ENCODE measurements at places on chromosomes 5 and 9.
A peak's percentile ranks its signal among the peaks of the same experiment; 100 is the strongest.

DNA sequence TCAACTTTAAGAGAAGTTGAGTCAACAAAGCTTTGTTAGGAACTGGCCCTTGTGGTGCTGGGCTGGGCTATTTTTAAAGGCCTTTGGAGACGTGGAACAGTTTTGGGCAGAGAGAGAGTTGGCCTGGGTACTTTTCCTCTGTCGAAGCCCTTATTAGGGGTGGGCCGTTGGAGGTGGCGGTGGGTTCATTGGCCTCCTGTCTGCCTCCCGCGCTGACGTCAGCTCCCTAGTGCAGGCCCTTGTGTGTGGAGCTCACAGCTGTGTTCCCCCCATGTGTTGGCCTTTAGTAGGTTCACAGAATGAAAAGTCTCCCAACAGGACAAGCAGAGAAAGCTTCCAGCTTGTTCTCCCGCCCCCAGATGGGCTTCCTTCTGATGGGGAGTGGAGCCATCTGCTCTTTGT is 2.7 kb downstream of the NCS1 start:
- DNase-seq = no peak

DNA sequence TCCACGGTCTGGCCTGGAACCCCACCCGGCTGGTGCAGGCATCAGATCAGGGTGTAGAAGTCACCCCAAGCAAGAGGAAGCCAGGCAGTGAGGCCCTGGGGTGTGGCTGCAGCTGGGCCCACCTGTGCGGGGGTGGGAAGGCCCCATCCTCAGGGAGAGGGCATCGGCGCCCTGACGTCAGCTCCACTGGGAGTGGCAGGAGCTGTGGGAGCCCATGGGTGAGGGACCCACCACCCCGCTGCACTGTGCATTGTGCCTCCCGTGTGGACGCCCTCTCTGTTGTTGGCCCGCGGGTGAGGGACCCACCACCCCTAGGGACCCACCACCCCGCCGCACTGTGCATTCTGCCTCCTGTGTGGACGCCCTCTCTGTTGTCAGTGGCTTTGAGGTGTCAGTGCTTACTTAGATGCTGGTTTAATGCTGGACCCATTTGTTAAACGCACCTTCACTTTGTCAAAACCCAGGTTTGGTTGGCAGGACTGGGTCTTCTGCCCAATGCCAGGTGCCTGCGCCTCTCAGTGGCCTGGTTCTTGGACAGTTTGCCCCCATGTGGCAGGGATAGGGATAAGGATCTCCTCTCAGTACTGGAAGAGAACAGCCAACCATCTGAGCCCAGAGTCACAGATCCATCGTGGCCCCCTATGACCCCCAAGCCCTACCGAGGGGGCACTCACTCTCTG is 6.9 kb upstream of the EXOC3 start:
- peak; percentile 54 for DNase-seq

GRCh38 chr5:53560028-53560427 is 411 bp upstream of the NDUFS4 start:
- no peak for DNase-seq

DNA sequence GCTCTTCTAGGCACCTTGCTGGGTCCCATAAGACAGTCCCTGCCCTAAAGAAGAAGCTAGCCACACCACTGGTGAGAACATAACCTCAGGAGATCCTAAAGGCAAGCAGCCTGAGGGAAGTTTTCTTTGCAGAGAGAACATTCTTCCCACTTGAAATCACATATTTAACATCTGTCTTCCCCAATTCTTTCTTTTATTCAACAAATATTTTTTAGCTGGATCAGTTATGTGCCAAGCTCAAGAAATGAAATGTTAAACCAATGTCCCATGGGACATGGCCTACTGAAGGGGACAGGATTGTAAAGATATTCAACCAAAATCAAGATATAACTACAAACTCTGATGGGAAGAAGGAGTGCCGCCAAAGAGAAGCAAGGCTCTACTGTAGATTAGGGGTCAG is 36.5 kb downstream of the FOXI1 start:
- no peak for DNase-seq

DNA sequence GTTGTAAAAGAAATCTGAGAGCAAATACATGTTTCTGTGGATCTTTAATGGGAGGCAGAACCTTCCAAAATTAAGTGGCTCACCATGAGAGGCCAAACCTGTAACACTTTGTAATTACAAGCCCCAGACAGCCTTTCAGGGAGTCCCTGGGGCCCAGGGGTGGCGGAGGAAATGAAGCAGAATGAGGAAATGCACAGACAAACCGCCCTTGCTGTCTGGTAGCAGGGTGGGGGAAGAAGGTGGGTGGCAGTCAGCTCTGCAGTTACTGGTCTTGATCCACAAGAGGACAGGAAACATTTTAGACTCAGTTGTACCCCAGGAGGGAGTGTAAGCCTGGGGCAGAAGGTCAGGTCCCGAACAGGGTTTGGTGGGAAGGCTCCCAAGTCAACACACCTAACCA is 6.5 kb downstream of the ARL14EPL start:
- DNase-seq = no peak
